ENCODE measurements at places on chromosomes 16 and 17.

- DNase-seq, result no peak
These were observed 119.6 kb downstream of the PPM1E start for GRCh38 chr17:58875261-58875660.

GRCh38 chr17:17077861-17078732, 35.8 kb downstream of the MPRIP start:
- DNase-seq, result no peak

DNA sequence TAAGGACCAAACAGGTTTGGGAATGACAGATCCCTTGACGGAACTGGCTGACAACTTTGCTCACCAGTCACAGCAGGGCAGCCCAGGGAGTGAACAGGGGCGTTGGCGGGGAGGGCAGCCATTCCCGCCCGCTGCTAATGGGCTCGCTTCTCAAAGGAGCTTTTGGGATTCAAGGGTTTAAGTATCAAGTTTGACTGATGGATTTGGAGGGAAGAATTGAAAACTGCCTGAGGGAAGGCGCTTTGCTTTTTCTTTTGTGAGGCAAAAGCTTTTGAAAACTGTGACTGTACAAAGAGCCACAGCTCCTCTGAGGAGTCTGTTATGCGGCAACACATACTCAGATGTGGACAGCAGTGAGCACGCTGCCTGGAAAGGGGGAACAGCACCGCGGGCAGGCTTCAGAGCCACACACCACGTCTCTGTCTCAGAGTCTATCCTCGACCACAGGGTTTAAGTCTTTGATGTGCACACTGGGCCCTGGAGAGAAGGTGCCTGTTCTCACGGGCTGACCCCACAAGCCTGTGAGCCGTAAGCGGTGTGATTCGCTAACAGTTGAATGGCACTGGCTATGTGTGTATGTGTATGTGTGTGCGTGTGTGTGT, 79.9 kb upstream of the HSBP1 start:
- no peak for DNase-seq

DNA sequence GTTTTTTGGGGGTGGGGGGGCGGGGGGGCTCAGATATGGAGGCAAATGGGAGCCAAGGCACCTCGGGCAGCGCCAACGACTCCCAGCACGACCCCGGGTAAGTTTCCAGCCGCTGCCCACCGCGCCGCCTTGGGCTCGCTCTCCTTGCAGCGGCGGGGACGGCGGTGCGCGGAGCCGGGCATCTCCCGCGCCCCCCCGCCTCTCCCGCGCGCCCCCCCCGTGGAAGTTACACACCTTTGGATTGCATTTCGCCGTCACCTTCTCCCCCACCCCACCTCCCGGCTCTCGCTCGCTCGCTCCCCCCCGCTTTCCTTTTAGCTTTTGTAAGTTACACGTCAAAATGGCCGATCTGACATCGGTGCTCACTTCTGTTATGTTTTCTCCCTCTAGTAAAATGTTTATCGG, 387 bp downstream of the MSI2 start:
- peak; percentile 67 for DNase-seq

GRCh38 chr16:58678716-58679115, 5.9 kb downstream of the SLC38A7 start:
- no peak for DNase-seq

GRCh38 chr17:49570540-49571242, 5.0 kb upstream of the NXPH3 start:
- DNase-seq, result no peak

DNA sequence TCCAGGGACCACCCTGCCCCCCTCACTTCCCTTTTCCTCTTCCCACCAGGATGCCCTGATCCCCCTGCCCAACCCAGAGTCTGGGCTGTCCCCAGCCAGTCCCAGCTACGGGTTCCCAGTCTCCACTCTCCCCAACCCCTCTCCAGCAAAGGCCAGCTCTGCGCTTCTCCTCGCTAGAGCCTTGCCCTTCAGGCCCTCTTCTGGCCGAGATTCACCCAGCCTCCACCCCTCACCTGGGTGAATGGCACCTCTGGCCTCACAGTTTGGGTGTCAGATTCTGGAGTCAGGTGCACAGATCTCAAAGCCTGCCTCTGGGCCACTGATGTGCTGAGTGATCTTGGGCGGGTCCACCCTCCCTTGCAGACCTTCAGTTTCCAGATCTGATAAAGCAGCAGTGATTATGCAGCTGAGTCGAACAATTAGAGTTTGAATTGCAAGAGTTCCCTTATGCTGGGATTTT, 185.6 kb upstream of the TNRC6C start:
- DNase-seq, result no peak

DNA sequence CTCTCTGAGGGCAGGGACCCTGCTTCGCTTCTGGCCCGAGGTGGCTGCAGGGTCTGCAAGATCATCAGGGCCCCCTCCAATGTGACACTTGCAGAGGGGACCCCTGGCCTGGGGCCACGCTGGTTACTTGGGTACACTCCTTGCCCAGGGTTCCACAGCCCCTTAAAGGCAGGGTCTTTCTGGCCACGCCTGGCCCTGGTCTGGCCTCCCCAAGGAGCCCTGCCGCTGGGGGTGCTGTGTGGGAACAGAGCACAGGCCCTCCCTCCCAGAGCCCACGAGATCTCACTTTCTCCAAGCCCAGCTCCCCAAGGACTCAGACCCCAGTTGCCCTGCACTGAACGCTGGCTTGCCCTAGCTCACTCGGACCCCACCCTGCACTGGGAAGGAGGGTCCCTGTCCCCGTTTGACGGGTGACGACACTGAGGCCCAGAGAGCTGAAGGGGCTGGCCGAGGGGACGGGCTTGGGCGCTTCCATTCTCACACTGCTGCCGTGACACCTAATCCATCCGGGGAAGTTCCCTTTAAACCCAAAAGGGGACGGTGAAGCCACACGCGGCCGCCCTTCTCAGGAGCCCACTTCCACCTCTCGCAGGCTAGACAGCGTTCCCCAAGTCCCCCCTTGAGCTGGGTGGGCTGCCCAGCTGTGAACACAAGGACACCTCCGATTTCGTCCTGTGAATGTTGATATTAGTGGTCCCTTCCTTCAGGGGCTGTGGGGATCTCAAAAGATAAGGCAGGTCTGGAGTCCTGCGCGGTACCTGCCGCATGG, 26.9 kb upstream of the OSGIN1 start:
- no peak for DNase-seq

DNA sequence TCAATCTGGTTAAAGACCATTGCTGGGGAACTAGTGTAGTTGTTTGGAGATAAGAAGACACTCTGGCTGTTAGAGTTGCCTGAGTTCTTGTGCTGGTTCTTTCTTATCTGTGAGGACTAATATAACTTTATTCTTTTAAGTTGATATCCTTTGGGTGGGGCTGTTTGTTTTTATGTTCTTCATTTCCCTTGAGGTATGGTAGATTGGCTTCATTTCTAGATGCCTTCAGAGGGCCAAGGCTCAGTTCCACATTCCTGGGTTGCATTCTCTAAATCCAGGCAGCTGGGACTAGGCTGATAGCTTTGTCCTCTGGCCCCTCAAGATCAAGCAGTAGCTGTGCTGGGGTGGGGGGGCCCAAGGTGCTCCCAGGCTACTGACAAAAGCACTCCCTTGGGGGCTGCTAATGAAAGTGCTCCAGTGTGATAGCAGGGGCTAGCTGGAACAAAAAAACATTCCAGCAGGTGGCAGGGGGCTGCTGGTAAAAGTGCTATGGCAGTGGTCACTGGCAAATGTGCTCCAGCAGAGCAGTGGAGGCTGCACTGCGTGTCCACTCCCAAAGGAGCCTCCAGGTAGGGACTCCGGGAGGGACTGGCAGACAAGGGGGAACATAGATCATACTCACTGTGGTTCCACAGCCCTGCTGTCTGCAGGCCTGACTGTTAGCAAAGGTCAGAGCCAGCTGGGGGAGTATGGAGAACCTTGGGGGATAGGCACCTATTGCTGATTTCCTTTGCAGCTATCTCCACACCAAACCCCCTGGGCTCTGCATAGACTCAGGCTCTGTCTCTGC, 45.9 kb upstream of the KCNJ16 start:
- no peak for DNase-seq

DNA sequence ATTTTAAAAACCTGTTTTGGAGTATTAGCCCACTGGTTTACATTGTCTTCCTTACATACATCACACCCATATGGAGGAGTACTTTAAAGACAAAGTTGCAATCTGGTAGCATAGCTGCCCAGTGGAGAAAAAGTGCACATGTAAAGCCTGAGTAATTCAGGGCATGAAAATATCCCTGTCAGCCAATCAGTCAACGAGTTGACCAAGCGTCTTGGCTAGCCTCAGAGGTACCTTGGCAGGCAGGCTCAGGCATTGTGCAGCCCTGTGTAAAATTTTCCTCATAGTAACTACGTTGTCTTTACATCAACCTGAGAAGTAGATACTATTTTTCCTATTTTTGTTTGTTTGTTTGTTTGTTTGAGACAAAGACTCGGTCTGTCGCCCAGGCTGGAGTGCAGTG, 339.0 kb downstream of the CDH13 start:
- DNase-seq, result no peak

DNA sequence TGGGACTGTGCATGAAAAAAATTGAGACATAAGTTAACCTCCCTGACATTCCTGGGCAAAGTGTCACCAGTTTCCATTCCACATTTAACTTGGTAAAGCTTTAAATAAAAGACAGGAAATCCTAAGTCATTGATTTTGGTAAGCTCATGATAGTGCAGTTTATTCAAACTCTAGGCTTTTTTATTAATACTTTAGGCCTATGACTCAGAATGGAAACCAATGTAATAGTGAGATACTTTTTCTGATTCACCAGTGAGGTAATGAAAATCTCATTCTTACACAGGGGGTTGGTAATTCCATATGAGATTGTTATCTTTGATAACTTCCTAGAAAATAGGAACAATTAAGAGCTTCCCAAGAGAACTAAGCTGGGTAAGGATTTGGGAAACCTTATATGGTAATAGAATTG, 91.1 kb downstream of the NLK start:
- no peak for DNase-seq

DNA sequence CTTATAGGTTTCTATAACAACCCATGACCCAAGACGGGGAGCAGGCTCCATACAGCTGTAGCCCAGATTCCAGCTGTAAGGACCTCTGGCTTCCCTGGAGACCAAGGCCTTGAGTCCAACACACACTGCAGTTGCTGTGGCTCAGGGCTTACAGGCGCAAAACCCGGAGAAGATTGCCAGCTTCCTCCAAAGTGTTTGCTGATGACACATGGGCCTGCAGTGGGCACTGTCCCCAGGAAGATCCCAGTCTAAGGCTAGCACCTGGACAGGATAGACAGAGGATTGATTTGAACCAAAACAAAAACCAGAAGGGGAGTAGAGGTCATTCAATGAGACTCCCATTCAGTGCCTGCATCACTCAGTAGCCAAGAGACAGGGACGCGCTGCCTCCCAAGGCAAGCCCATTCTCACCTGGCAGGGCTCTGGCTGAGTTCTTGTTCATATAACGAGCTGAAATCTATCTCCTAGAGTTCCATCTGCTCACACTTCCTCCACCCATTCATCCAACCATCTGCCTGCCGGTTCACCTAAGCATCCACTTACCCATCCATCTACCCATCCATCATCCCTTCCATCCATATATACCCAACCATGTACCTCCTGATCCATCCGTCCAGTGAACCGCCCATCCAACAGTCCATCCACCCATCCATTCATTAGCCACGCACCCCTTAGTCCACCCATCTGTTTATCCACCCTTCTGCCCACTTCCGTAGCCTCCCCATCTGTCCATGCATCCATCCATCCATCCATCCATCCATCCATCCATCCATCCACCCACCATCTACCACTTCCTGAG, 10.2 kb downstream of the RAB11FIP4 start:
- no peak for DNase-seq

DNA sequence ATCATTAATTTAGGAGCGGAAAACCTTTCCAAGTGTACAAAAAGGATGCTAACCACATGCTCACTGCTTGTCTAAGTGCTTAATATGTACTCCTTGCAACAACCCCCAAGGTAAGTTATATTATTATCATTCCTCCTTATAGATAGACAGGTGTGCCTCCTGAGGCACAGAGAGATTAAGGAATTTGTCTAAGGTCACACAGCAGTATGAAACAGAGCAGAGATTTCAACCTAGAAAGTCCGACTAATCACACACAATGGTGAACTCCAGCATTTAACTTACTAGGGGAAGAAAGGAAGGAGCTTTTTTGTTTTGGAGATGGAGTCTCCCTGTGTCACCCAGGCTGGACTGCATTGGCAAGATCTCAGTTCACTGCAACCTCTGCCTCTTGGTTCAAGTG, 37.0 kb upstream of the USP7 start:
- DNase-seq, result no peak

DNA sequence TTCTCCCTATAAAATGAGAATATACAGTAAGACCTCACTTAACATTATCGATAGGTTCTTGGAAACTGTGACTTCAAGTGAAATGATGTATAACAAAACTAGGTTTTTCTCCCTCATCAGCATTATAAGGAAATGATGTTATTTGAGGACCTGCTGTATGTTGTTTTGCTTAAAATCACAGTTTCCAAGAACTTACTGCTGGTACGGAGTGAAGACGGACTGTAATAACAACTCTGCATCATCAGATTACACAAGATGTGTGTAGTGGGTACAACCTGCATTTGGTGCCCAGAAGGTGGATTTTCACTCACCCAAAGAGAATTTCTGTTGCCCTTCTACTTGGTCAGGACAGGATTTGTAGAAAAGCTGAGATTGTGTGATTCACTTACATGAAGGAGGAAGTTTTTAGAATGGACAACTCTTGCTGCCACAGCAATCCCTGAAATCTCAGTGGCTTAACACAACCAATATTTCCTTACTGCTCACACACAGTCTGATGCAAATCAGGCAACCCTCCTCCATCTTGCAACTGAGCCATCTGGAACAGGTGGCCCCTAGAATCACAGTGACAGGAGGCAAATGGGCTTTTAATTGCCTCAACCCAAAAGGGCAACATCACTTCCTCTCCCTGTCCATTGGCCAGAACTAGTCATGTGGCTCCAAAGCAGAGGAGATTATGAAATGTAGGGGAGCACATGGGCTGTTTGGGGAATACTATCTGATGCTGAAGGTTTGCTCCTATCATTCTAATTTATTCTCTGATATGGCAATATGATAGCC, 67.6 kb upstream of the CACNG5 start:
- DNase-seq, result no peak

GRCh38 chr16:57485091-57485915, 990 bp downstream of the DOK4 start:
- no peak for DNase-seq

Measured in activated CD8-positive, alpha-beta T cell treated with anti-CD3 and anti-CD28 coated beads, Interleukin-2, amount 10 ng/mL, durations not matched to agents 7 days and 5 days (primary cell).